ENCODE measurements at places on chromosomes 6 and 20.

DNA sequence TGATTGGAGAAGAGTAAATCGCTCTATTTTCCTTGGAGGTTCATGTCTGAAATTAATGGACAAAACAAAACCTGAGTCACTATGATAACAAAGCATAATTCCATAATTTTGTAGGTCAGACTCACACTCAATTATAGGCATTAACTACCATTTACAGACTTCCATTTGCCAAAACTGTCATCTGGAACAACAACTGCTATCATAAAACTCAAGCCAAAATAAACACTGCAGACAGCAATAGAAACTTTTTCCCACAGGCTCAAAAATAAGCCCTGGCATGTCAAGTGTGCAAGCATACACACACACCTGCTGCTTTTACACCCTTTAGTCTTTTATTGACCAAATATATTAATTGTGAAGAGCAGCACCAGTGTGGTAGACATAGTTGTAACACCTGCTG is 7.1 kb downstream of the MRPS10 start:
- no peak for DNase-seq

GRCh38 chr6:87670707-87671106 is 31.3 kb downstream of the AKIRIN2 start:
- no peak for DNase-seq

DNA sequence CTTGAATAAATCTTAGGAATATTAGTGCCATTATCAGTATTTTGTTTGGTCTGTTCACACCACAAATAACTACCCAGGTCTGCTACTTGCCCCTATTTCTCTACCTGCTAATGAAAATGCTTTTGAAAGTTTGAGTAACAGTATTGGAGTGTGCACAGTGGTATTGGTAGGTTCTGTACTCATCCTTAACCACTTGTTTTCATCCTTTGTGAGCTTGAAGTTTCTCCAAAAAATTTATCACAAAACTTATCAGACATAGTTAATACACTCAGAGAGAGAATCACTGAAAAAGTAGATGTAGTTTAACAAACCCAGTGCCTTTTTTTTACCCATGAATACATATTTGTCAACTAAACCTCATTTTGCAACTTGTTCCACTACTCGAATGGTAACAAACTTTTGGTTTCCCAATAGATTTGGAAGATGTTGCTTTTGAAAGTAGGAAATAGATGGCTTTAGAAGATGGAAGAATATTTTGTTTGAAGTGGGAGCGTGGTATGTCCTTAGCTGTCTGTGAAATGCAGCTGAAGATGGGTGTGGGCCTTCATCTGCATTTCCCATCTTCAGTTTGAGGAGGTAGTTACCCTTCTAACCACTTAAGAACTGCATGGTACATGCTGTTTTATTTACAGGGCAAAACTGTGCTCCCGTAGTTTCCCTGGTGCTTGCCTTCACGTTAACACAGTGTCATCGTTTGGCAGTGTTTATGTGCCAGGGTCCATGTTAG is 9.0 kb downstream of the PTPN1 start:
- no peak for DNase-seq

GRCh38 chr6:140609956-140610355 is 1235.5 kb upstream of the CITED2 start:
- DNase-seq: no peak

DNA sequence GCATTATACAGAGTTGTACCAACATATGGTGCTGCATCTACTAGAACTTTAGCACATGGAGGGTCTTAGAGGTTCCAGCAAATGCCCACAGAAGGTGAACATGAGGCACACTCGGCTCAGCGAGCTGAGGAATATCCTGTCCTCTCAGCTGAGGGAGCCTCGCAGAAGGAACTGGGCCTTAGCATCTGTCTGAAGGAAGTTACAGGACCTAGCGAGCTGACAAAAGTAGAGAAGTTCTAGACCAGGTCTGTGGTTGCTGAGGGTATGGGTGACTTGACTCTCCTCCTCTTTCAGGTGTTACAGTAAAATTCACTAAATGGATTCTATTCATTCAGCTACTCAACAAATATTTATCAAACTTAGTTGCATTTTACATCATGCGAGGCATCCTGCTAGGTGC is 157.2 kb downstream of the ZDHHC14 start:
- DNase-seq: no peak

DNA sequence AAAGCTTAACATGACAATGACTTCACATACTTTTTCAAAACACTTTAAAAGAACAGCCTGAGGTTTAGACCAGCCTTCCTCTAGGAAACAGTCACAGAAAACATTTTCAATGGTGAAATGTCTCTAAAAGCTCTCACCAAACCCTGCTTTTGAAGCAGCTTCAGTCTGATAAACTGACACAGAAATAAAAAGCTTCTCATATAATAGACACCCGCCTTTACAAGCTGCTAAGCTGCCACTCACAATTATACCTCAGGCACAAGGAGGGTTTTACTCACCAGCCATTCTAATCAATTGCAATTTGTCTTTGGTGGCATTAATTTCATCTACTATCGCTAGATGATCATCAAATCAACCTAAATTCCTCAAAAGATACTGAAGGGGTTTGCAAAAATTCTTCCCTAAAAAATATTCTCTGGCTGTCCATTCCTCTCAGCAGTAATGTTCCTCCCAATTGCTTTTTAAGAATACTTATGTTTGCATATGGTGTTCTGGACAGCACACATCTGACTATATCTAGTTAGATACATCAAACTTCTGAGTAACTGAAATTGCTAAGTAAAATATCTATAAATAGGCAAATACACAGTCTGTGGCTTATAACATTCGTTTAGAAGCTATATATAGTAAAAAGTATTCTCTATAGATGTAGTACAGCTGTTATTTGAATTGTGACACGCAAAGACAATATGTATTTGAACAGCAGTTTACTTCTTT is 29.4 kb downstream of the KIF13A start:
- no peak for DNase-seq

DNA sequence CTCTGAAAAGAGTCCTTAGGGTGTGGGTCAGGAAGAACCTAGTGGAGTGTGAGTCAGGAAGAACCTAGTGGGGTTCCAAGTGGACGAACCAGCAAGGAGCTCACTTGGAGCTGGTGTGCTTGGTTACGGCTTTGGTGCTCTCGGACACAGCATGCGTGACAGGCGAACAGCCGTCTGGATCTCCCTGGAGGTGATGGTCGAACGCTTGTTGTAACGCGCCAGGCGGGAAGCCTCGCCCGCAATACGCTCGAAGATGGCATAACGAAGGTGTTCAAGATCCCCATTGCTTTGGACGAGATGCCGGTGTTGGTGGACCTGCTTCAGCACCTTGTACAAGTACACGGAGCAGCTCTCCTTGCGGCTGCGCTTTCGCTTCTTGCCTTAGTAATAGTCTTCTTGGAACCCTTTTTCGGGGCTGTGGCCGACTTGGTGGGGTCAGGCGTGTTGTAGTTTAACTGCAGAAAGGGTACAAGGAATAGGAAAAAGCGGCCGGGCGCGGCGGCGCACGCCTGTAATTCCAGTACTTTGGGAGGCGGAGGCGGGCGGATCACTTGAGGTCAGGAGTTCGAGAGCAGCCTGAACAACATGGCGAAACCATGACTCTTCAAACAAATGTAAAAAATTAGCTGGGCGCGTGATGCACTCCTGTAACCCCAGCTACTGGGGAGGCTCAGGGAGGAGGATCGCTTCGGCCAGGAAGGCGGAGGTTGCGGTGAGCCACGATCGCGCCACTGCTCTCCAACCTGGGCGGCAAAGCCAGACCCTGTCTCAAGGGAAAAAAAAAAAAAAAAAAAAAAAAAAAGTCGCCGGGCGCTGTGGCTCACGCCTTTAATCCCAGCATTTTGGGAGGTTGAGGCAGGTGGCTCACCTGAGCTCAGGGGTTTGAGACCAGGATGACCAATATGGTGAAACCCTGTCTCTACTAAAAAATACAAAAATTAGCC is 48.0 kb downstream of the OR2B2 start:
- no peak for DNase-seq

DNA sequence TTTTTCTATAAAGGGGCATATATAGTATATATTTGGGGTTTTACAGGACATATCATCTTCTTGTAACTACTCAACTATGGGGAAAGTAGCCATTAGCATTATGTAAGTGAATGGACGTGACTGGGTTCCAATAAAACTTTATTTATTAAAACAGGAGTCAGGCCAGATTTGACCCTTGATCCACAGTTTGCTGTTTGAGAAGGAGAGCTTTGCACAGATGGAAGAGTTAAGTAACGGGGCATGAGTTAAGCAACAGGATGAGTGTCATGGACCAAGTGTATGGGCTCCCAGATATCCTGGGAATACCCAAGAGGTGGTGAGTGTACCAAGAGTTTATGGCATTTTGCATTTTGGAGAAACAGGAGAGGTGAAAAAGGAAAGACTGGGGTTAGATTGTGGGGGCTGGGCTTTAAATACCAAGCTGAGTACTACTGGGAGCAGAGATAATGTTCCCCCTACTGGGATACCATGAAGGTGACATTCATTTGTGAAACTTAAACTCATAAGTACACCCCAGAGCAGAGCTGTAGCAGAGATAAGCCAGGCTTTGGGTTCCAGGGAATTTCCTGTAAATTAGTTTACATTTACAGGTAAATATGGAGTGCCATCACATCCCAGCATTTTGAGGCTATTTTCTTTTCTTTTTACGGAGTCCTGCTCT is 18.5 kb upstream of the SCUBE3 start:
- no peak for DNase-seq

GRCh38 chr20:61762167-61762710 is 303.4 kb downstream of the TAF4 start:
- no peak for DNase-seq

DNA sequence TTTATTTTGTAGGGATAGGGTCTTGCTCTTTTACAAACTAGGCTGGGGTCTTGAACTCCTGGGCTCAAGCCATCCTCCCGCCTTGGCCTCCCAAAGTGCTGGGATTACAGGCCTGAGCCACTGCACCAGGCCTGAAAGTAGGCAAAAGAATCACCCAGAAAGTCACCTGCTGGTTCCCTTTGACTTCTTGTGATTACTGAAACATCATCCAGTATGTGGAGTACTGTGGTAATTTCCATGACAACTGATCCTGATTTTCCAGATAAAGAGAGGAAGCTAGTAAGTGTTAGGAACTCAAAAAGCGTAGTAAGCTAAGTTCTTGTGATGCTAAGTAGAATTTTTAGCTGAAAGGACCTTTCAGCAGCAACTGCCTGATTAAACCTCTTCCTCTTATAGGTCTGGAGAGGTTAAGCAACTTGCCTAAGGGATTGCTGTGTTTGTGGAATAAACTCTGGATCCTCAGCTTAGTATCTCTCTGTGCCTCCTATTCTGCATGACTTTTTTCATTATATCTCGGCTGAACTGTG is 16.8 kb downstream of the RALY start:
- no peak for DNase-seq

GRCh38 chr20:62814060-62814708 is 2.7 kb upstream of the COL9A3 start:
- DNase-seq: no peak

- DNase-seq: no peak
These were observed 1.8 kb downstream of the RIPOR2 start for GRCh38 chr6:24933868-24934401.

DNA sequence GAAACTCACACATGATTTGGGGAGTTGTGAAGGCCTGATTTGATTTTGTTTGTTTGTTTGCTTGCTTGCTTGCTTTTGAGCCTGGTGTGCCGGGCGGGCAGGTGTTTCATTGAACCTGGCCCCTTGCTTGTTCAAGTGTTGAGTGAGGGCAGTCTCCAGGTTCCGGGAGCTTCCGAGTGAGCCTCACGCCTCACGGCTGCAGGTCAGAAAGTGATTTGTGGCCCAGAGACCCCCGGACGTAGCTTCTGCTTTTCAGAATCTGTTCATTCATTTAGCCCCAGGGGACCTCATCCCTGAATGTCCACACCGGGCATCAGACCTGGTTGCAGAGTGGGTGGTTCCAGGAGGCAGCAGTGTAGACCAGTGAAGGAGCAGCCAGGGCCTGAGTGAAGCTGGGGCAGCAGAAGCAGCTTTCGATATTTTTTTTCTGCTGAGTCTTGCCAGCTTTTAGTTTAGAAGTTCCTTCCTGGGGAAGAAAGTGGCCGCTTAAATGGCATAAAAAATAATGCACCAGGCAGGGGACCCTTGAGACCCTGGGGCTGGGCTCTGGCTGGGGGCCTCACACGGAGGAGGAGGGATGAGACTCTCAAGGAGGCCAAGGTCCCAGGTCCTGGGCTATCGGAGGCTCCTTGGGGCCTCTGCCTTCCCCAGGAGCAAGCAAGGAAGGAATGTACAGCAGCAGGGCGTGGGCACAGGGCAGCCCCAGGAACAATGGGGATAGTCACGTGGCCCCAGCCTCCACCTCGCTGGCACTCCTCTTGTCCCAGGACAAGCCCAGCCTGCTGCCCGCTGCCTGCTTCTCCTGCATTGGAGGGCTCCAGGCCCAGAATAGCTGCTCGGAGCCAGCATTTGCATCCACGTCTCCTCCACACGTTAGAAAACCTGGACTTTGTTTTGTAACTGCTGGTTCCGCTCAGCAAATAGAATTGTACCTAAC is 89.2 kb upstream of the BHLHE23 start:
- no peak for DNase-seq

GRCh38 chr6:38266921-38267354 is 372.8 kb downstream of the BTBD9 start:
- no peak for DNase-seq

- no peak for DNase-seq
These were observed 193.1 kb upstream of the SHLD1 start for GRCh38 chr20:5557123-5557522.

DNA sequence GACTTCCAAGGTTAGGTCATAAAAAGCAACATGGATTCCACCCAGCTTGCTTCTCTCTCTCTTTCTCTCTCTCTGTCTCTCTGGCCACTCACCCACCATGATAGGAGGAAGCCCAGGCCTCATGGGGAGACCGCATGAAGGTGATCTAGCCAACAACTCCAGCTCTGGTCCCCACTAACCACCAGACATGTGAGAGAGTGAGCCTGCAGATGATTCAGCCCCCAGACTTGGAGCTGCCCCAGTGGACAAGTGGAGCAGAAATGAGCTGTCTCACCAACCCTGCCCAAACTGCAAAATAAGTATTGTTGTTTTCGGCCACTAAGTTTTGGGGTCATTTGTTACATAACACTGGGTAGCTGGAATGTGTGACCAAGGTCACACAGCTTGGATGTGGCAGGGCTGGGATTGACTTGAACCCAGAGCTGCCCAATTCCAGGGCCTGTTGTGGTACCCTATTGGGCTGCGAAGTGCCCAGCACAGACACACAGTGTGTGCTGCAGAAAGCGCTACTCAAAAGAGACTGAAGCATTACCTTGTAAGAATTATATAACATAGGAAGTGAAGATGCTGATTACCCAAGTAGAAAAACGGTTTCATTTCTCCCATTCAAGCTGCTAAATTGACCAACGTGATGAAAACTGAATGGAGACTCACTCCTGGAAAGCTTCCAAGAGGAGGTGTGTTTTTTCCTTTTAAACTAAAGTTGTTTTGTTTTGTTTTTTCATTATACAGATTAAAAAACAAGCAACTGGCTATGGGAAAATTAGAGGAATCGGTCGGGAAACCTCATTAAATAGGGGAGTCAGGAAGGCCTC is 9.1 kb upstream of the TLDC2 start:
- DNase-seq: no peak
